Memory B cell (primary cell): ENCODE measurements at places on chromosomes 3 and 15.

GRCh38 chr15:43091859-43092258, 14.0 kb downstream of the UBR1 start:
- no peak for DNase-seq

DNA sequence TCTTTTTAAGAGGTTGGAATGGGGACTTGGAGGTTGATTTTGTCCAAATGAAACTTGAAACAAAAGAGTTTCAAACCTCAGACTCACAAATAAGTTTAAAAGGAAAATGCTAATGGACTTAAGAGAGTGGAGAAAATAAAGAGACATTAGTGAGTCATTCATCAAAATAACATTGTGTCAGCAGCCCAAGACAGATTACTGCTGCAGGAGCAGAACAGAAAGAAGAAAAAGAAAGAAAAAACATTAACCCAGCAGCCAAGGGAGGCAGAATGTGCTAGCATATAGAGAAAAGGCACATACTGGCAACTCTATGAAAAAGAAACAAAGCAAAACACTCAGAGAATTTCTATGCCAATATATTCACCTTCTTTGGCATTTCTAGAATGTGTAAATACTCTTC, 42.6 kb downstream of the ADAMTS9 start:
- no peak for DNase-seq

DNA sequence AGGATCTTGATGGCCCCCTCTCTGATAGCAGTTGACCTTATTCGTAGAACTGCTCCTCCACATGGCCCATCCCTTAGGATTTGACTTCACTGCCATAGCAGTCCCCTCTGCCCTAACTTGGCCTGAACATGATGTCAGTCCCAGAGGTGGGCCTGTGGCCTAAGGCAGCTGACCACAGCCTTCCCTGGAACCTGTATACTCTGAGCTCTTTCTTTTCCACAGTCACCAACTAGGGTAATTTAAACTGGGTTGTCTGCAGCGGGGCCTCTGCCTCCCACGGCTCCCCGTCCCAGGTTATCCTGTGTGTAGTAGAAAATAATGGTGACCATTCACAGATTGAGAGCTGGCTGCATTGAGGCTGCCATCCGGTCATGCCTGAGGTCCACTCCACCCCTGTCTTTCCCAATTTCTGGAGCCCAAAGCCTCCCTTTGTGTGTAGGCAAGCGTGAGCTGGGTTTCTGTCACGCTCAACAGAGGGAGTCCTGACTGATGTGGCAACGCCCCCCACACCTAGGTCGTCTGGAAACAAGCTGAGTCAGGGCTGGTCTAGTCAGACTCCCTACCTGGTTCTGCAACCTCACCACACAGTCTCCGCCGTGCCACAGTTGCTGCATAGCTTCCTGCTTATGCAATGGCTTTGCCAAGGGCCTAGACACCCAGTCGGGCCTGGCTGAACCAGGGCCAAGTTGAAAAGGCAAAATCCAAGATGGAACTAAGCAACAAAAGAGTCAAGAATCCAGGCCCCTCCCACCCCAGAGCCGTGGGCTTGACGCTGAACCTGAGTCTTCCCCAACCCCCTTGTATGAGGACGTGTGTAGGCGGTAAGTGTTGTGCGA, 284.5 kb downstream of the XXYLT1 start:
- DNase-seq = no peak

GRCh38 chr3:98680723-98681122, 82.4 kb upstream of the ST3GAL6 start:
- no peak for DNase-seq

GRCh38 chr15:75129788-75130187, 71.9 kb upstream of the C15orf39 start:
- DNase-seq = no peak

DNA sequence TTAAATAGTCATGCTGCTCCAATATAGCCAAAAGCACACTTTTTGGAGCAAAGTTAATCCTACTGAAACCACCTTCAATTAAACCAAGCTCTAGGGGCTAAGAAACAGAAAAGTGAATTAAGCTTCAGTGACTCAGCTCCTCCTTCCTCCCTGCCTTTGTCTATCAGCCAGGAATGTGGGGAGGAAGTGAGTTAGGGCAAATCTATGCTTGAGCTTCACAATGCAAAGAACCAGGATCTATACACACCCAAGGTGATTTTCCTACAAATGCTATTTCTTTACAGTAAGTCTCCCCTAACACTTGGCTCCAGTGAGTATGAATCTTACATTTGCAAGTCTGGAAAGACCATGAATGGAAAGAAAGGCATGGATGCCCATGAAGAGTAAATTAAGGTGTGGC, 212.1 kb downstream of the P3H2 start:
- DNase-seq = no peak

- DNase-seq = no peak
These were observed 1.2 kb downstream of the EIF1B start for GRCh38 chr3:40310705-40311104.

- DNase-seq = no peak
These were observed 530.5 kb downstream of the FHIT start for GRCh38 chr3:60720736-60721135.

DNA sequence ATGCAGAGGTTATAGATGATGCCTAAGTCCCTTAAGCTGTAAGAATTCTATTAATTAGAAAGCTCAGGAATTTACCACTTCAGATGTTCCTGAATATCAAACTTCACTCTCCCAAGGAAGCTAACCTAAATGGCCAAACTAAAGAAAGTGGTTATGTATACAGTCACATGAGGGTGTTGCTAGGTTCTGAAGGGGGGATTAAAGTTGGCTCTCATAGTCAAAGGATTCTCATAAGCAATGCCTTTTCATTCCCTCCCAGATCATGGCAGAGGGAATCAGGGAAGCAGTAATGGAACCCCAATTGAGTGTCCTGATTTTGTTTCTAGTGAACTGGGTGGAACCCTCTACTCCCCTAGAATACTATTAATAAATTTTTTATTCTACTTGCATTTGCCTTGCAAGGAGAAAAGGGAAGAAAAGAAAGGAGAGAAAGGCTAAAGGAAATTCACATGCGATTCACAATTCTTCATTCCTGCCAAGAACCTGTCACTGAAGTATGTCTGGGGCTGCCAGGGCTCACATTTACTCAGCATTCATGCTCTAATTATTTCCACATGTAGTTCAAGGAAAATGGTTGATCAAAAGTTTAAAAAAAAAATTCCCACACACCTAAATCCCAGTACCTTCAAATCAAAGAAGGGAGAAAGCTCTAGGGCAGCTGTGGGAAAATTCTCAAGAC, 25.1 kb downstream of the FSTL1 start:
- DNase-seq = no peak

DNA sequence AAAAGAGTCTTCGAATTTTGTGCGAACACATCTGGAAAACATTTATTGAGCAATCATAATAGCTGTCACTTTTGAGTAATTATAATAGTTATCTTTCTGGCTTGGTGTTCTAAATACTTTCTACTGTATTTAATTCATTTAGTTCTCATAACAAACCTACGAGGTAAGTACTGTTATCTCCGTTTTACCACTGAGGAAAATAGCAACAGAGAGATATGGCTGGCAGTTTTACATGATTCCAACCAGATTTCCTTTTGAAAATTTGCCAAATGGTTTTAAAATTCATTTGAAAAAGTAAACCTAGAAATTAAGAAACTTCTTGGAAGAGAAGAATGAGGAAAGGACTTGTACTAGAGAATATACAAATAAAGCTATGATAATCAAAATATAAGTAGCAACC, 37.3 kb upstream of the MGA start:
- no peak for DNase-seq

DNA sequence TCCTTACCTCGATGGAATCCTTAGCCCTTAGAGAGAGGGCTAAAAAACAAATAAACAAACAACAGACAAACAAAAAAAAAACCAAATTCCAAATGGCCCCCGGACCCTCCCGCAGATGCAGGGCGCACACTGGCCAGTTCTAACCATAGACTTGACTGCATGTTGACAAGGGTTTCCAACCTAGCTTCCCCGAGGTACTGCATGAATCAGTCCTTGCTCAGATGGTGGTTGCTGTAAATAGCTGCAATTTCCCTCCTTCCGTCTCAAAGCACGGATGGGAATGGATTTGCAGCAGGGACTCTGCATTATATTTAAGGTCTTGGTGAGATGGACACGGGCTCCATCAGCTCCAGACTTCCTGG, 162.8 kb downstream of the CD47 start:
- peak; percentile 7 for DNase-seq

GRCh38 chr3:184174284-184174645, 390 bp upstream of the AP2M1 start:
- DNase-seq = no peak

DNA sequence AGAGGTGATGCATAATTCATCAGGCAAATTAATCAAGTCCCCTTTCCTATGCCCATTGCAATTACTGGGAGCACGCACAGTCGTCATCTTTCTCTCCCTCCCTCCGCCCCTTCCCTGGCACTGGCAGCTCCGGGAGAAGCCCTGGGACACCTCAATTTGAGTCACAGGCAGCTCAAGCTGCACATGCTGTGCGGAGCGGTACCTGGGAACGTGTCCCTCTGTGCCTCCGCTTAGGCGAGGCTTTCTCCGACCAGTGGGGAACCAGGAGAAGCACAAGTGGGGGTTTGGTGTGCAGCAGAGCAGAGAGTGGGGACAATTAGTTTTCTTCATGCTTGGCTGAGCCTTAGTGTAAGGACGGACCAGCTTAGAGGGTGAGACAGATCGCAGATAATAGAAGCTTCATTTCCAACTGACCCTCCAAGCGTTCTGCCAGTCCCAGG, 88.3 kb downstream of the SOX14 start:
- no peak for DNase-seq

DNA sequence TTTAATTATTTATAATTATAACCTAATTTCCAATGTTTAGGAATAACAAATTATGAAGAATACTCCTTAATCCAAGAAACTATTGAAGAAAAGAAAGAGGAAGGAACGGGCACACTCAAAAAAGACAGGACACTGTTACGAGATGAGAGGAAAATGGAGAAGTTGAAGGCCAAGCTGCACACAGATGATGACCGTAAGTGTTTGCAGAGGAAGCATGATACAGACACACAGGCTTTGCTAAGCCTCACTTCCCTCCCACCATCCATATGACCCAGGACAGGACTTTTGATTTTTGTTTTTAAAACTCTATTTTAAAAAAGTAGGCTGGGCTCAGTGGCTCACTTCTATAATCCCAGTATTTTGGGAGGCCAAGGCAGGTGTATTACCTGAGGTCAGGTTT, 389.4 kb upstream of the TPM1 start:
- no peak for DNase-seq

- DNase-seq = no peak
These were observed 392.6 kb upstream of the THBS1 start for GRCh38 chr15:39188314-39188713.

GRCh38 chr3:57999417-58000115, 8.7 kb upstream of the FLNB start:
- DNase-seq = no peak

- DNase-seq = no peak
These were observed 196.8 kb downstream of the PLCL2 start for GRCh38 chr3:17081520-17081919.

DNA sequence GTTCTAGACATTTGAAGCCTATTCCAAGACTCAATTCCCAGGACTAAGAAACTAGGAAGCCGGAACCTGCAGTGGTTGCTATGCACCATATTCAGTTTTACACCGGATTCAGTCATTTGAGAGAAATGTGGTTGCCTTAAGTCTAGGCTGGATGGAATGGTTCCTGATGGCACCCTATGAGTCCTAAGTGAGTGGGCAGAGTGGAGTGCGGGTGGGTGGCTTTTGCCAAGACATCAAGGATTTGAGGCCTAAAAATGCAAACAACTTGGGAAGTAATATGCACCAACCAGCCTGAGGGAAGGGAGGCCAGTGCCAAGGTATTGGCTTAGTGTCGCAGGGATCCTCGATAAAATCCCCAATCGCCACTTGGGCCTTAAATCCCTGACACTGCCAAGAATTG, 4.2 kb upstream of the CD276 start:
- DNase-seq = no peak

DNA sequence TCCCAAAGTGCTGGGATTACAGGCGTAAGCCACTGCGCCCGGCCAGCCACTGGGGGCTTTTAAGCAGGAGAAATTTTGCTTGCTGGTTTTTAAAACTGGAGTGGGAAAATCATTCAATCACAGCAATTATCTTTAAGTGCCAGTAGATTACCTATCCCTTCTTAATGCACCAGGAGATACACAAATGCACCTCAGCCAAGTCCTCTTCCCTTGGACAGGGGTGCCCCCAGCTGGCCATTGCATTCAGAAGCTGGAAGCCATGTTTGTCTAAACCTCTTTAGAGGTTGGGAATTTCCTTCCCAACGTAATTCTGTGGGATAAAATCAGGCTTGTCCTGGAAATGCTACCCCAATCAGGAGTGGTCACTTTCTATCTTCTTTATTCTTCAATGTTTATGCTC, 26.6 kb downstream of the MIX23 start:
- DNase-seq = no peak

- DNase-seq = no peak
These were observed 83.6 kb downstream of the WDR72 start for GRCh38 chr15:53675832-53676231.

DNA sequence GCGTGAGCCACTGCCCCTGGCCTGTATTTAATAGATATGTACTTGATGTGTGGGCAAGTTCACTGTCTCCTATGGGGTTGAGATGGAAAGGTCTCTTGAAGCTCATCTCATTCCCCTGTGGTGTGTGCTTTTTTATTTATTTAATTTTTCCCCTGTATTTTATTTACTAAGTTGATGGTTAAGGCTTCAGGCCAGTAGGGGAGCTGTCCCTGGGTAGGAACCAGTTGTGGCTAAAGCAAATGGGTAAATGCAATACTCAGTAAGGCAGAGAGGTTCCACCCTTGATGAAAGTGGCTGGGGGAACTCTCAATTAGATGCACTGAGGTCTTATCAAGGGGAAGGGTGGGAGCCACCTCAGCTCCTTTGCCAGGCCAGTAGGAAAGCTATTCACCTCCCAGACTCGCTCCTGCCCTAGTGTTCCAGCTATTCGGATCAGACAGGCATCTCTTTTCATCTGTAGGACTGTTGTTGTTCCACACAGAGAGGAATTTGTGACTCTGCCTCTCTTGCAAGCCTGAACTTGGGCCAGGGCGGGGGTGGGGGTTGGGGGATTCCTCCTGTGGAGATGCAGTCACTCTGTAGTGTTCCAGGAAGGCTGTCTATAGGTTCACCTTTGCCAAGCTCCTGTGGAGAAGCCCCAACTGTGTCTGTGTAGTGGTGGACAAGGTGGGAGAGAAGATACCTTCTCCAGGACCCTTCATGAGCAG, 26.1 kb downstream of the PCCB start:
- DNase-seq = no peak

- no peak for DNase-seq
These were observed 44.4 kb downstream of the FLNB start for GRCh38 chr3:58052373-58053273.

DNA sequence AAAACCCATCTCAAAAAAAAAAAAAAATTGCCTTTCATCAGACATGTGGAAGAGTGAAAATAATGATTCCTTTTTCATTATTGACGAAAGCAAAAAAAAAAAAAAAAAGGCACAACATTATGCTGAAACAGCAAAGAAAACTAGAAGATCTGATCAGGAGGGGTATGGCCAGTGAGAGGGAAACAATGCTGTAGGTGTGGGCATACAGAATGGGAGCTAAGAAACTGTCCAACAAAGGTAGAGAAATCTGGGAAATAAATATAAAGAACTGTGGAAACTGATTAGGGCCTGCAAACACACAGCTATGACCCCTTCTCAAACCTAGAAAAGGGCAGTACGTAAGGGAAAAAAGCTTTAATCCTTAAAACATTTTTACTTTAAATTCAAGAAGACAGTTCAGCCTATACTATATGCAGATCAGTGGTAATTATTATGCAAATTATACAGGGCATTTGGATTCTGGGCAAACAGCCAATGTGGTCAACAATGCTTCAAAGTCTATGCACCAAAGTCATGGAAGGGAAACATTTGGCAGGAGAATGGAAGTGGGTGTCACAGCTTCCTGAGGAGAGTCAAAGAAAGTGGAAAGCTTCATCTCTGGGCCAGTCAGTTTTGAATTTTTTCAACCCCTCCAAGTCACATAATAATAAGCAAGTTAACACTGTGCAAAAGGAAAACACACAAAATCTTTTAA, 68.3 kb upstream of the SLC12A8 start:
- DNase-seq = no peak
